ENCODE measurements at places on chromosomes 1 and 21.

DNA sequence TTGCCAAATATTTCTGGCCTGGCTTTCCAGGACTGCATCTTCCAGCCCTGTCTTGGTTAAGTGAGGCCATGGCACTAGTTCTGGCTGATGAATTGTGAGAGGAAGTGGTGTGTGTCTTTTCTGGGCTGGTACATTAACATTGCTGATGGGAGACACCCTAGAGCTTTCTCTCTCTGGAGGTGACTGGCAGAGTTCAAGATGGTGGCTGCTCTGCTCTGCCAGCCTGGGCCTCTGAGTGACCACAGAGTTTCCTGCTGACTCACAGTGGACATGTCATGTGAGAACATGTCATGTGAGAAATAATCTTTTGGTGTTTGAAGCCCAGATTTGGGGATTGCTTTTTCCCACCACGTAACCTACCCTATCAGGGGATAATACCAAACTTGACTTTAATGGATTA is 218.0 kb upstream of the KIAA0040 start:
- no peak for DNase-seq

DNA sequence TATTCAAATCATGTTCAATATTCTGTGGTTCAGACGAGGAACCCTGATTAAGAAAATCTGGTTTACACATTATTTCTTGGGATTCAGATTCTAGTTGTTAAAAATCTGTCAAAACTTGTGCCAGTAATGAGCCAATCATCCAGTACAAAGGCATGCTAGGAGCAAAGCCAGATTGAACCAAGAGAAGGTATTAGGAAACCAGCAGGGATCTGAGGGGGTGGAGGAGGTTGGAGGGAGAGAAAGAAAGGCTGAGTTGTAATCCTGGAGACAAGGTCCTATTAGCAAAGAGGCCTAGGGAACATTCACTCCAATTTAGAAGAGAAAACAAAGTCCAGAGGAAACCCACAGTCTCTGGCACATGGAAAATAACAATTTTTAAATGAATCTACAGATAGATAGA is 352.9 kb downstream of the LTN1 start:
- DNase-seq = no peak

GRCh38 chr1:36083635-36084496 is at the start of gene TEKT2:
Gene TEKT2 (plus strand): TSS chr1:36084094. CDS start chr1:36084922, 828 bp downstream.
- DNase-seq = peak; percentile 73

DNA sequence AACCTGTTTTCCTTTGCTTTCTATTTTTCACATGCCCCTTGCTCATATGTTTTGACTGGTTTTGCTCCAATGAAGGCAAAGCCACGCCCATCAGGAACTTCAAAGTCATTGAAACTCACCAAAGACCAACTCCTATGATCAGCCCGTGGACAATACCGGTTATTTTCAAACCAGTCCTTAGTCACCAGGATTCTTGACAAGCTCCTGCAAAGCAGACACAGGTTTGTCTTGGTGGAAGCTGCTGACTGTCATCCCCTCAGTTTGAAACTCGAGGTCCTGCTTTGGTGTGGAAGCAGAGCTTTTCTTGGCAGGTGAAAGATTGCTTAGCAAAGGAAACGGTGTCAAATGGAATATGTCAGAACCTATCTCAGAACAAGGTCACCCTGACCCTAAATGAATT is 384.7 kb upstream of the CXADR start:
- no peak for DNase-seq

Data from right renal cortex interstitium (tissue), 3 donors.